ENCODE measurements at places on chromosomes 5 and 9.

DNA sequence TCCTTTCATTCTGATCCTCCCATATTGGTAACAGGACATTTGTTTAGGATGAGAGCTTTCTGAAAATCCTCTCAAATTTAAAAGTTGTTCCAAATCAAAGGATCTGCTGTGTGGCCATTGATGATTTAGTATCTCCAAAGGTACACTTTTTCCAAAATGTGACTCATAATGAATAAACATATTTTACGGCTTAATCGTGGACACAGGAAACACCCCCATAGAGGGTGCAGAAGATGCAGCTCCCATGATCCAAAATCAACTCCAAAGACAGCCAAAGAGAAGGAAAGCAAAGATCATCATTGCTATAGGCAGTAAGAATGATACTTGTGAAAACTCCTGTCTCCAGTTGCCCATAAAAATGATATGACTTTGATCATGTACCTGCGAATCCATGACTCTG, 239.7 kb downstream of the PIK3R1 start:
- DNase-seq, result no peak

- no peak for DNase-seq
Measured at GRCh38 chr9:3608011-3608410, 82.2 kb upstream of the RFX3 start.

GRCh38 chr5:125134216-125135081, 388.0 kb upstream of the ZNF608 start:
- peak; percentile 70 for DNase-seq

- DNase-seq, result no peak
Measured at GRCh38 chr9:134716067-134716466, 74.5 kb downstream of the COL5A1 start.
